Mesenteric fat pad (tissue), 1 donor: ENCODE measurements at places on chromosomes 3 and 15.

GRCh38 chr3:170465955-170466354, 47.3 kb downstream of the CLDN11 start:
- no peak for DNase-seq

- DNase-seq, result no peak
Measured at GRCh38 chr15:85470563-85471271, 90.3 kb downstream of the AKAP13 start.

- DNase-seq, result no peak
Measured at GRCh38 chr15:94375997-94376396, 144.6 kb downstream of the MCTP2 start.

GRCh38 chr3:139676632-139677387, 962 bp downstream of the NMNAT3 start:
- no peak for DNase-seq
